ENCODE measurements at places on chromosomes 11 and 22.

DNA sequence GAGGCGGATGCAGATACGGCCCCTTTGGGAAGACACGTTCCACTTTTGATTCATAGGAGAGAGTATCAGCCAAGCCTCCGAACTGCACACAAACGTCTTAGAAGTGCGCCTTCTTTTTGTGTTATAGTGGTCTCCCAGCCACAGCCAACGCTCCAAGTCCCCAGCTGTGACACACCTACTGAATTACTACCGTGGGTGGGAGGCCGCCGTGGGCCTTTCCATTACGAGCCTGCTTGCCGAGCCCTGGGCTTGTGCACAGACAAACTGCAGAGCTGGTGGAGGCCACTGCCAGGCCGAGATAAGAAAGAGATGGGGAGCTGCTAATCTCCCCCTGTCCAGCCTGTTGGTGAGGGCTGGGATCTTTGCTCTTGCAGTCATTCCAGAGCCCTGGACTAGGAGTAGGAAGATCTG lies 761 bp downstream of the HMBS start:
- no peak for DNase-seq

GRCh38 chr22:21766691-21767462 lies 31.3 kb upstream of the YPEL1 start:
- peak; percentile 95 for DNase-seq

DNA sequence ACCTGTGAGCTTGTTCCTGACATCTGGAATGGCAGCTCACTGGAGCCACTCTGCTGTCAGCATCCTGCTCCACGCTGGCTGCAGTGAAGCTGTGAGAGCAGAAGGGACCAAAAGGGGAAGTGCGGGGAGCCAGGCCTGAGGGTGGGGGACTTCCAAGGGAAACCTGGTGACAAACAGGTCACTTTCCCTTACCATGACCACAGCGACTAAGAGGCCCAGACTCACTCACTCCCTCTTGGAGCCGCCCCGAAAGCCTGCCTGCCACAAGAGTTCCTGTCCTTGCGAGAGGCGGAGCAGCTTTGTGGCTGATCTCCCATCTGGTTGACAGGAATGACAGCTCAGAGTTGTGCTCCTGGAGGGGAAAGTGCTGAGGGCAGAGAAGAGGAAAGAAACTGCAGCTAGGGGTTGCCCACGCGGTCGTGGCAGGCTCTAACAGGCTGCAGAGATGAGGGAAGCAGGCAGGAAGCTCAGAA lies 183.8 kb upstream of the NTM start:
- no peak for DNase-seq

DNA sequence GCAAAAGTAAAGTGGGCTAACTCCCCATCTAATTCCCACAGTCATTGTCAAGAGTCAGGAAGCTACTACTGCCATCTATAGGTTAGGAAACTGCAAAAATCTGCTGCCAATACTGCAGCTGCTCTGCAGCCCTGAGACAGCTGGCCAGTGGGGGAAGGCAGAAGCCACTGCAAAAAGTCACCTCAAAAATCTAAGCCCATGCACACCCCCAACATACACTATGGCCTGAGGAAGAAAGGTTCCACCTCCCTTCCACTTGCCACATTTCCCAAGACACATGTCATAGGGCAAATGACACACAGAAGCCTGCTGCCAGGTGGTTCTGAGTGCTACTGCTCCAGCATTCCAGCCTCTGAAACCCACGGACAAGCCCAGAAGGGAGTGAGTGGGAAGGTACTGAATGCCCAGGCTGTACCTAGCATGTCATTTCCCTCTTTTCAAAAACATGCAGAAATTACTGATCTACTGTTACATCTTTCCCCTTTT lies 36.9 kb downstream of the DGCR2 start:
- no peak for DNase-seq

GRCh38 chr11:132234878-132235277 lies 864.5 kb downstream of the NTM start:
- DNase-seq, result no peak

GRCh38 chr11:77074626-77075221 lies 8.0 kb downstream of the CAPN5 start:
- DNase-seq, result no peak

- no peak for DNase-seq
These were observed 4.8 kb upstream of the NLRP10 start for GRCh38 chr11:7969756-7970646.

DNA sequence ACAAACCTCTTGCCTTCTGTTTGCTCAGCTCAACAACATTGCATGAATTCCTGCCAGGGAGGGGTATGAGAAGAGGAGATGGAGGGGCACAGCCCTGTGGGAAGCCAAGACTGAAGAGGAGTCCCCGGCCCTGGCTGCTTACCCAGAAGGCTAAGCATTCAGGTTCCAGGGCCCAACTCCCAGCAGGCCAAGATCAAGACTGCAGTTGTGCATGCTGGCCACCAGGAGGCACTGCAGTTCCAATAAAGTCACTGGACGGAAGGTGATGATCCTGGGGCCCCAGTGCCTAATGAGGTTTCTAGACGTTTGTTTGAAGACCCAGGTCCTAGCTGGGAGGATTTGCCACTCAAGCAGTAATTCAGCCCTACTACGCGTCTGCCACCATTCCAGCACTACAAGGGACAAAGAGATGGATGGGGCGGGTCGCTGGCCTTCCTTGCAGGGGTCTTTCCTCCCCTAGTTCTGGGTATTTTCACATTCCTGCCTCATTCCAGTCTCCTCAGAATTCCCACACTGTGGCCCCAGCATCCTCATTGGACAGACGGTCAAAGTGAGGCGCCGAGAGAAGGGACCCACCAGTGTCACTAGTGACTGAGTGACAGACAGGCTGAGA lies 23.6 kb downstream of the ALX4 start:
- DNase-seq, result peak; percentile 74

- DNase-seq, result peak; percentile 44
These were observed 66.4 kb downstream of the SGSM3 start for GRCh38 chr22:40436505-40437431.

- DNase-seq, result no peak
These were observed 117.7 kb downstream of the PTPRJ start for GRCh38 chr11:48098024-48098423.

GRCh38 chr11:217704-218103 lies 10.2 kb downstream of the RIC8A start:
- DNase-seq, result no peak

DNA sequence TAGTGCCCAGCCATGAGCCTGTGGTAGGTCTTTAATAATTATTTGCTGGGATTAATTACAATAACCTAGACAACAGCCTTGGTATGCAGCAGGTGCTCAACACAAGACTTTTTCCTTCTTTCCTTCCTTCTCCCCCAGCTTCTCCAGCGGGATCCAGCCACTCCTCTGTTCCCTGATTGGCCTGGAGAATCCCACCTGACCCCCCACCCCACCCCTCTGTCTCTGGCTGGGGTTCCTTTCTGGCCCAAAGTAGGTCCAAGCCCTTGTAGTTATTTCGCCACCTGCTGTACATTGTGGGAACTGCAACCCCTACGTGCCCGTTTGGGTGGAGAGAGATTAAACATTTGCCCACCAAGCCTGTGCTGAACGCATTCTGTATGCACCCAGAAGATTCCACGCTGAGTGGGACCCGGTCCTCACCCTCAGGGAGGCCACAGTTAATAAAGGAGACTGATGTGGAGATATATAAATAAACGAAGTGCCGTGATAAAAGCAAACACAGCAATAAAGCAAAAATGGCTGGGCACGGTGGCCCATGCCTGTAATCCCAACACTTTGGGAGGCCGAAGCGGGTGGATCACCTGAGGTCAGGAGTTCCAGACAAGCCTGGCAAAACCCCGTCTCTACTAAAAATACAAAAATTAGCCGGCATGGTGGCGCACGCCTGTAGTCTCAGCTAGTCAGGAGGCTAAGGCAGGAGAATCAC lies 32.1 kb upstream of the DGKZ start:
- peak; percentile 74 for DNase-seq

DNA sequence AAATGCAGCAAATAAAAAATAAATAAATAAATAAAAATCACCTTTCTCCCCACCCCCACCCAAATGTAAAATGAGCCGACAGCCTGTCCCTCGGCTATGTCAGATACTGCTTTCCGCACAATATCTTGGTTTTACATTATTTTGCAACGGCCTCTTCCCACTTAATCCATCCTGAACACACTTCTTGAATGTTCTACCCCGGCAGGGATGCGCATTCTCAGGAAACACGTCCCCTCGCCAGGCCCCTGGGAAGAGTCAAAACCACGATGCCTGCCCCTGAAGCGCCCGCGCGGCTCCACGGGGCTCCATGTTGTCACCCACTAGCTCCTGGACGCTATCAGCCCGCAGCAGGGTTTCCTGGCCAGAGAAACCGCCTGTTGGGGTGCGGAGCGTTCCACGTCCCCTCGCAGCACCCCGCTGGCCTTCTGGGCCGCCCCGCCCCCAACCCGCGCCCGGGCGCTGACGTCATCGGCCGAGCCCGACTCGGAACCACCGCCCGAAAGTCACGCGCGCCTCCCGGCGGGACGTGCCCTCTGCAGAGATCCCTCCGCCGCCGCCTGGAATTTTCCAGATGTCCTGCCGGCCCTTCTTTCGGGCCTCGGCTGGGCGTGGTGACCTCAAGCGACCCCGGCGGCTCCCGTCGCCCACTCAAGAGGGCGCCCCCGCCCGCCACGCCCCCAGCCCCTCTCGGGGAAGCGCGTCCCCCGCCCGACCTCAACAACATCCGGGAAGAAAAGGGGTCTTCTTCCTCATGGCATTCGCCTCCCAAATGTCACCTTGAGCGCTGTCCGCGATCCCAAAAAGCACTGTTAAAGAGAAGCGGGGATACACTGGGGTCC lies 585 bp upstream of the NEAT1 start:
- DNase-seq, result peak; percentile 97

DNA sequence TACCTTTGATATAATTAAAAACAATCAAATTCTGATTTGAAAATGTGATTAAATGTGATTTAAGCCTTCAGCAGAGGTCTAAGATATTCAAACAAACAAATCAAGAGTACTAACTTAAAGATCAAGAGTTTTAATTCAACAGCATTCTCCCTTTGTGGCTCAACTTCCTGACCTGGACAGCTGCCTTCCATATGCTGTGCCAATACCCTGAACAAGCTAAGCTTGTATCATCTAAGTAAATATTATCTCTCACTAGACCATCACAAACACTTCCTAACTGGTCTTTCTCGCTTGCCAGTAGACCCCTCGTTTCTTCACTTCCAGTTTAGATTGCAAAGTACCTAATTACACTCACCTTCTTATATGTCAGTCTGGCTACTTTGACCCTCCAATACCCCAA lies 35.9 kb upstream of the P4HA3 start:
- DNase-seq, result no peak

- DNase-seq, result no peak
These were observed 129.5 kb upstream of the SESN3 start for GRCh38 chr11:95360377-95361075.

- no peak for DNase-seq
These were observed 18.8 kb upstream of the ZBTB16 start for GRCh38 chr11:114040706-114041211.

- DNase-seq, result no peak
These were observed 44.2 kb upstream of the TH start for GRCh38 chr11:2215561-2216399.

DNA sequence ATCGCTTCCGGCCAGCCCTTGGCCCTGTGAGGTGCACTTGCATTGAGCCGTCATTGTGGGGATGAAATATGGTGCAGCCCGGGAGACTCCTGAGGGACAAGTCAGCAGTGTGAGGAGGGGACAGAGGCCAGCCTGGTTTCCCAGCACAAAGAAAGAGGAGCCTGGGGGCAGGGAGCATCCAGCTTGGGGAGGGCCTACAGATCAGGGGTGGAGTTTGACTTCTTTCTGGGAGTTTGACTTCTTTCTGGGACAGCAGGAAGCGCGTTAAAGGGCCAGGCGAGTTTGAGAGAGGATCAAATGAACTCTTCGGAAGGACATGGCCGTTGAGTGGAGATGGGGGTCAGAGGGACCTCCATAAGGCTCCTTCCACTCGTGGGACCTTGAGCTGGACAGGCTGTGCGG lies 91.9 kb downstream of the LRRC32 start:
- no peak for DNase-seq

- DNase-seq, result peak; percentile 15
These were observed 789 bp downstream of the SPECC1L start for GRCh38 chr22:24271386-24271854.

GRCh38 chr11:124886476-124886875 lies 11.2 kb downstream of the ROBO4 start:
- no peak for DNase-seq
